ENCODE measurements at places on chromosomes 12 and 14.

- no peak for DNase-seq
Observed at GRCh38 chr12:38417101-38417500, 100.5 kb downstream of the ALG10B start.

GRCh38 chr14:25411781-25412757 is 362.1 kb upstream of the STXBP6 start:
- DNase-seq, result no peak

DNA sequence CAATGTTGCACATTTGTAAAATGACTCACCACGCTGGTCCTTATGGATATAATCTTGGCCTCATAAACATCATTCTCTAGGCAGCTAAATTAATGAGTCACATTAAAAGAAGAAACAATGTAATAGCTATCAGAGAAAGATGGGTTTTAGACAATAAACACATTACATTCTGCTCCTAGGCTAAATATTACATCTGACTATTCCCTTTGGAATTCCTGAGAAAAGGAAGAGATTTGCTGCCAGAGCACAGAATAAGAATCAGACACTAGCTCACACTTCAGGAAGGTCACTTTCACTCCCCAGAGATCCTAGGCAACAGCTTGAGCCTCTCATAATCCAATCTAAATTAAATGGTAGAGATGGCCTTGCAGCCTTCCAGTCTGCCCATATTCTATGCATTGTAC is 218.2 kb downstream of the PTPRO start:
- DNase-seq, result peak; percentile 83

- no peak for DNase-seq
Observed at GRCh38 chr14:91230397-91231035, 14.0 kb downstream of the GPR68 start.

- no peak for DNase-seq
Observed at GRCh38 chr14:63800083-63800482, 52.7 kb upstream of the SYNE2 start.

DNA sequence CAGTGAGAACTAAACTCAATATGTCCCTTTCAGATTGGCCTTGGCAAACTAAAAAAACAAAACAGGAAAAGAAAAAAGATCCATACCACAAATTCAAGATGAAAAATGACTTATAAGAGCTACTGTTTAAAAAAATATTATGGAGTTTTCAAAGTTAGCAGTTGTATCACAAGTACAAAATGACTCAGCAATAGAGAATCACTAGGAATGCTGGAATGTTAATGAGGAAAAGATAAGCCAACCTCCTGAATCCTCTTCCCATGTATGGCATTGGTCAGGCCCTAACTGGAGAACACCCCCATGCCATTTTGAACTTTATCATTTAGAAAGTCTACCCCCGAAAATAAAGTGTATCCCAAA is 62.2 kb downstream of the PPP1R36 start:
- DNase-seq, result peak; percentile 51

GRCh38 chr12:110677982-110678381 is 10.9 kb downstream of the HVCN1 start:
- no peak for DNase-seq

DNA sequence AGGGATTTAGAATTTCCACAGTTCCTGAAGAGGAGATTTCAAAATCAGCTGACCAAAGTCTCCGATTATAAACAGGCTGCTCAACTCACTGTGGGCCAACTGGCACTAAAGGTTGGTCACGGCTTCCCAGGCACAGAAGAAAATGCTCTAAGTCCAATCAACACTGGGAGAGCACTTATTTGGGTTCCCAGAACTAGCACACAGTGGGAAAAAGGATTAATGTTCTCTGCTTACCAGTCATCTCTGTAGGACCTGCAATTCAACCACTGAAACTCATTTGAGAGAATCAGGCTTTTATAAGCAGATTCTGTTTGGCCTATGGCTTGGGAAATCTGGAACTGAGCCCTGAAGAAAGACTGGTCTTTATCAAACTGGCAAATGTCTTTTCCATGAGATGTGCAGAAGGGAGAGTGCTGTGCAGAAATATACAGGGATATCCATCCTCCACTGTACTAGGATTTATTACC is 49.4 kb downstream of the ABCC9 start:
- DNase-seq, result no peak
